ENCODE measurements at places on chromosomes 7 and 10.
A peak's percentile ranks its signal among the peaks of the same experiment; 100 is the strongest.

GRCh38 chr7:46352004-46352954, 431.2 kb upstream of the IGFBP3 start:
- DNase-seq: peak; percentile 52

- DNase-seq: peak; percentile 78
These were observed 318.5 kb downstream of the GPR158 start for GRCh38 chr10:25493122-25493893.

DNA sequence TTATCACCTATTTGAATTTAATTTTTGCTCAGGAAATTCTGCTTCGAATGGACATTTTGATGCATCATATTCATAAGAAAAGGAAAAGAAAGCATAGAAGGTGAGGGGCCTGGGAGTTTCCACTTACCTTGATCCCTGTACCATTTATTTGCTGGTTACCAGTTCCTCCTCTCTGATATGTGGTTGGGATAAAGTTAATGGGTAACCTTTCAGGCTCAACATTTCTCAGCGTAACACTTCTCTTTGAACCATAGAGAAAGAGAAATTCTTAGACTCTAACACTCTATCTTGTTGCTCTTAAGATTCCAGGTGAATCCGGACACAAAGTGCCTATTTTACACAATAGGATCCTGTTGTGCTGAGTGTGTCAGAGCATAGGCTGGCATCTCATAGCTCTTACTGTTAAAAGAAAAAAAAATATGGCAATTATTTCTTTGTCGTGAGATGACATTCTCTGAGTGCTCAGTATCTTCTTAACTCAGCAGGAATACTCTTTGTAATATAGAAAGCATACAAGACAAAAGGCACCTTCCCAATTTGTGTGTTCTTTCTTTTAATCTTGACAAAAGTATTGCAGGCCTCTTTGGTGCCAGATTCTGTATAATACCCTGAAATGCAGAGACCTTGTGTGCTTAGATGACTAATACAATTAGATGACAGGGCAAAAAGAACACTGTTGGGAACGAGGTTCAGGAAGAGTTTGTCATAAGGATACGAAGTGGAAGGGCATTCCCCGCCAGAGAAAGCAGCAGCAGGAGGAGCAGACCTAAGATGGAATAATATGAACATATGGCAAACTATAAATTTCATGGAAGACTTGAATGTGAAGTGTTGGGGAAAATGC, 689.6 kb downstream of the NRG3 start:
- peak; percentile 23 for DNase-seq

- no peak for DNase-seq
These were observed 186.2 kb downstream of the CFTR start for GRCh38 chr7:117666031-117666430.

GRCh38 chr7:11830582-11831155, 1.3 kb downstream of the THSD7A start:
- DNase-seq: peak; percentile 20

- DNase-seq: no peak
These were observed 20.8 kb downstream of the SCRN1 start for GRCh38 chr7:29968683-29969395.

- no peak for DNase-seq
These were observed 1054.4 kb downstream of the CNTNAP2 start for GRCh38 chr7:147171013-147171391.

GRCh38 chr10:45442251-45442650, 68.2 kb downstream of the ALOX5 start:
- DNase-seq: no peak

DNA sequence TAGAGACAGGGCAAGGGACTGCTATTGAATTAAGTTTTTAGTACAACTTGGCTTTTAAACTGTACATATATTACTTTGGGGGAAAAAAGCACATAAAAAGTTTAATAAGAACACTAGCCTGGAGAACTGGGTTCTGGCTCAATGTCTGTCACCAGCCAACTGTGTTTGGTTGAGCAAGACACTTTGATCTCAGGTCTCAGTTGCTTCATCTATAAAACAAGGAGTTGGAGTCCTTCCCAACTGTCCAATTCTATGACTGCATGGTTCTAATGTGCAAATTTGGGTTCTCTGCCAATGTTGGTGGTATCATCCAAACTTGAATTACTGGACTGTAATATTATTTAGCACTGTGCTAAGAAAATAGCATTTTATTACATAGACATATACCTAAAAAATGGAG, 50.3 kb downstream of the ATXN7L1 start:
- DNase-seq: no peak

Measured in NCI-H460 (cell line).